ENCODE measurements at places on chromosomes 3 and 15.

GRCh38 chr3:197883541-197883940, 66.4 kb upstream of the RPL35A start:
- H3K27ac ChIP-seq: no peak overlapping the region
- no peak for DNase-seq
- no peaks in the 10 kb centered on the region for H3K27me3 ChIP-seq
- H3K4me1 ChIP-seq: peaks cover 21% of the 10 kb centered on the region
- no peak overlapping the region for H3K4me3 ChIP-seq
- H3K36me3 ChIP-seq: peaks cover 6% of the 10 kb centered on the region

GRCh38 chr3:184348057-184348382, 10.6 kb downstream of the FAM131A start:
- no peak for DNase-seq
- H3K36me3 ChIP-seq: no peaks in the 10 kb centered on the region
- H3K4me3 ChIP-seq: no peak overlapping the region
- no peaks in the 10 kb centered on the region for H3K27me3 ChIP-seq
- H3K27ac ChIP-seq: peak overlapping the region; percentile 38

- H3K27me3 ChIP-seq: no peaks in the 10 kb centered on the region
- no peaks in the 10 kb centered on the region for H3K4me1 ChIP-seq
- no peak for DNase-seq
These were observed 115.5 kb downstream of the TMCO5A start for GRCh38 chr15:38049891-38050290.

DNA sequence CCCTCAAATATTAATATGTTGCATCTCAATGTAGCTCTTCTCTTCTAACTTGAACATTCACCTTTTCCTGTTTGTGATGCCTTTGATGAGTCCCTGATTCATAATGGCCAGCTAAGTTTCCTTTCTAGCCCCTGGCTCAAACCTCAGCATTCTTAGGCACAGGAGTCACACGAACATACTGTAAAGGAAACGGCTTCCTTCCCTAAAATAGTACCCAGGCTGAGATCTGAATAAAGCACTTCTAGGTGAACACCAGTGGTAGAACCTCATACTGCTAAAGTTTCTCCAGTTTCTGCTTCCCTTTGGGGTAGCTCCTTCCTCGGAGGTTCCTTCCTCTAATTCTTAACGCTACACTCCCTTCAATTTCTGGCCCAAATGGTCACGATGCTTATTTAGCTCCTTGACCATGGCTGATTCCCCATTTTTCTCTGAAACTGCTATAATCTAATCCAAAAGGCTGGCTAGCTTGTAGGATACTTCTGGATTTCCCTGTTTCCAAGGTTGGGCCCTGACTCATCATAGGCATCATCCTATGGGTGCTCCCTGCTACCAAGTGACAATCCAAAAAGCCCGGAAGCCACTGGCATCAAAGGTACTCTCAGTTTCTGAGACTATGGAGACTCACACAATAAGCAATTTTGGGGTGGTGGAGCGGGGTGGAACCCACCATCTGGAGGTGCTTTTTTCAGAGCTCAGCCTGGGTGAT, 2.4 kb downstream of the ANAPC13 start:
- peaks cover 8% of the 10 kb centered on the region for H3K36me3 ChIP-seq
- H3K27me3 ChIP-seq: no peaks in the 10 kb centered on the region
- no peak for DNase-seq
- peaks cover 19% of the 10 kb centered on the region for H3K4me1 ChIP-seq
- no peak overlapping the region for H3K27ac ChIP-seq

GRCh38 chr15:40100123-40100946, 8.3 kb downstream of the BMF start:
- H3K36me3 ChIP-seq: no peaks in the 10 kb centered on the region
- H3K27me3 ChIP-seq: peaks cover 47% of the 10 kb centered on the region
- H3K4me1 ChIP-seq: peaks cover 54% of the 10 kb centered on the region
- no peak overlapping the region for H3K4me3 ChIP-seq

DNA sequence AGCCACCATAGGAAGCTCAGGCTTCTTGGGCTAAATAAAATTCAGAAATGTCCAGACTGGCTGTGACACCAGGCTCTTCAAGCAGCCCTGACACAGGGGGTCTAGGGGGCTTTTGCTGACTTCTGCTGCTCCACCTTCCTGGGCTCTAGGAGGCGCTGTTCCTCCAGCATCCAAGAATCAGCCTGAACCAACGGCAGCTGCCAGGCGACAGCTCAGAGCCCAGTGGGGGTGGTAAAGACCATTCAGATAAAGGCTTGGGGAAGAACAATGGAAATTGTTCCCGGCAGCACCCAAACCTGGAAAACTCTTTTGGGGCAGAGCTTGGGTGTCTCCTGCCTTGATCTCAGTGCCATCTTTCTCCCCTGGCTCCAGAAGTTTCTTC, 21.6 kb upstream of the PSTPIP1 start:
- H3K4me3 ChIP-seq: no peak overlapping the region
- no peaks in the 10 kb centered on the region for H3K27me3 ChIP-seq
- peak; percentile 89 for DNase-seq
- no peak overlapping the region for H3K27ac ChIP-seq

All from neural progenitor cell (in vitro differentiated cells).